Spinal cord (tissue), 10 donors: ENCODE measurements at places on chromosomes 1 and 21. TPM values are rescaled to one million over a fixed set of nuclear protein-coding genes. Genes with fewer than 3 reads are reported as not detected.

Gene C1orf94
- total RNA-seq = 0.40 TPM

Gene LHX4
- total RNA-seq = 0.39 TPM

Gene OVAAL
- not detected for total RNA-seq

Gene OR2L5
- total RNA-seq = 0.17 TPM

Gene PLPPR4
- 70.7 TPM for total RNA-seq

Gene PTGFR
- 28.9 TPM for total RNA-seq

Gene EYA3
- total RNA-seq = 14.3 TPM

Gene DTL
- 12.1 TPM for total RNA-seq

Gene PRRX1
- total RNA-seq = 61.3 TPM

Gene IL19
- total RNA-seq = not detected

Gene PTPRU
- 43.6 TPM for total RNA-seq

GRCh38 chr1:74583397-74583796, 71.0 kb upstream of the LRRC53 start:
- H3K27ac ChIP-seq = no peak overlapping the region
- no peak overlapping the region for H3K4me3 ChIP-seq
- H3K4me1 ChIP-seq = no peaks in the 10 kb centered on the region
- DNase-seq = no peak
- H3K27me3 ChIP-seq = no peaks in the 10 kb centered on the region

DNA sequence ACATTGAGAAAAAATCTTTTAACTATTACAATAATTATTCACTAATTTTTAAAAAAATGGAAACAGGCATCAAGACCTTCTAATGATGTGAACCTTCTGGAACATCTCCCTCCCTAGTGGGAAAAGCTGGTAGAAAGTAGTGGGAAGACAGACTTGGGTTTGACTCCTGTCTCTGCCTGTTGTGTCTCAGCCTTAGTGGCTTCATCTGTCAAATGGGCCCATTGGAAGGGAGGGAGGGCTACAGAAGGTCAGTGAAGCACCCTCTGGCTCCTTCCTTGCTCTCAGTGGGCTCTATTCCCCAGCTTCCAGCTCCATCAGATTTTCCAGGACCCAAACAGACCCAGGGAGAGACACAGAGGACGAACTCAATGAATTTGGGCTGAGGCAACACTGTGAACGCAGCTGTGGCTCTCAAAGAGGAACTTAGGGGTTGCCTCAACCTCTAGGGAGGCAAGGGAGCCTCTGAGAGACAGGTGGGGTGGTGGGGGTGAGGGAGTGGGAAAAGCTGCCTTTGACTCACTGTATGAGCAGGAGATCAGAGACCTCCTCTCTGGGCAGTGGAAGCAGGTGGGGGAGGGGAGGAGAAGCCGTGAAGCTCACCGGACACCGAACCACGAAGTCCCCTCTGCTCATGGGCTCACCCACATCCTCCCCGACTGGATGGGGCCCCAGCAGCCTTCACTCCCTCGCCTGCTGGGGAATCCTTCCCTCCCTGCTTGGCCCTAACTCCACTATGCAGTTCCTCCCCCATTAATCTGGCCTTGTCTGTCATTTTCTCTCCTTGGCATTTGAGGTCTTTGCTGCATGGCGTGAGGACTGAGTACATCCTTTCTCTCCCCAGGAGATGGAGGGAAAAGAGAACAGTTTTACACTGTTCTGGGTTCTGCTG, 4.5 kb downstream of the CNR2 start:
- no peaks in the 10 kb centered on the region for H3K36me3 ChIP-seq
- peaks cover 23% of the 10 kb centered on the region for H3K27me3 ChIP-seq
- no peak overlapping the region for H3K27ac ChIP-seq
- DNase-seq = no peak
- no peaks in the 10 kb centered on the region for H3K4me1 ChIP-seq

- H3K27me3 ChIP-seq = no peaks in the 10 kb centered on the region
- no peak overlapping the region for H3K27ac ChIP-seq
- H3K4me1 ChIP-seq = no peaks in the 10 kb centered on the region
- H3K4me3 ChIP-seq = no peak overlapping the region
- H3K36me3 ChIP-seq = no peaks in the 10 kb centered on the region
Observed at GRCh38 chr1:82319546-82319945, 518.8 kb downstream of the ADGRL2 start.

- peak overlapping the region; percentile 42 for H3K4me3 ChIP-seq
- peak; percentile 86 for DNase-seq
- peaks cover 6% of the 10 kb centered on the region for H3K27me3 ChIP-seq
- H3K4me1 ChIP-seq = peaks cover 3% of the 10 kb centered on the region
- H3K36me3 ChIP-seq = peaks cover 5% of the 10 kb centered on the region
- no peak overlapping the region for H3K27ac ChIP-seq
Observed at GRCh38 chr1:68051475-68051874, 1.0 kb upstream of the DIRAS3 start.

DNA sequence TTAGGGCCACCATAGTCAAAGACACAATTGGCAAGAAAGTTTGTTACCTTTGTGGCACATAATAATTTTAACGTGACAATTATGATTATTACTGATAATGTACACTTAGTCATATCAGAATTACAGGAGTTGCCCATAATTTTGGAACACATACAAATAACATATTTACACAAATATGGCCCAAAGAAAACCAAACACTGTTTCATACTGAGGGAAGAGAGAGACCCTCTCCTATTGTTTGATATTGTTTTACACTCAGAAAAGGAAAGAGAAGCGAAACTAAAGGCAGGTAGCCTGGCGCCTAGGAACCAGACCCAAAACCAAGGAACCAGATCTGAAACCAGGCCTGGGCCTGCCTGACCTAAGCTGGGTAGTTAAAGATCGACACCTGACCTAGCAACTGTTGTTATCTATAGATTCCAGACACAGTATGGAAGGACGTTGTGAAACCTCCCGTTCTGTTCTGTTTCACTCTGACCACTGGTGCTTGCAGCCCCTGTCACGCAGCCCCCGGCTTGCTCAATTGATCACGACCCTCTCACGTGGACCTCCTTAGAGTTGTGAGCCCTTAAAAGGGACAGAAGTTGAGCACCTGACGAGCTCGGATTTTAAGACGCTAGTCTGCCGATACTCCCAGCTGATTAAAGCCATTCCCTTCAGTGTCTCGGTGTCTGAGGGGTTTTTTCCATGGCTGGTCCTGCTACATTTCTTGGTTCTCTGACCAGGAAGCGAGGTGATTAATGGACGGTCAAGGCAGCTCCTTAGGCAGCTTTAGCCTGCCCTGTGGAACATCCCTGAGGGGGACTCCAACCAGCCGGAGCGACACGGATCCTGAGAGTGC, 27.9 kb downstream of the C1orf115 start:
- H3K4me3 ChIP-seq = no peak overlapping the region
- H3K27me3 ChIP-seq = no peaks in the 10 kb centered on the region
- H3K4me1 ChIP-seq = no peaks in the 10 kb centered on the region
- no peak overlapping the region for H3K27ac ChIP-seq
- H3K36me3 ChIP-seq = no peaks in the 10 kb centered on the region
- no peak for DNase-seq

DNA sequence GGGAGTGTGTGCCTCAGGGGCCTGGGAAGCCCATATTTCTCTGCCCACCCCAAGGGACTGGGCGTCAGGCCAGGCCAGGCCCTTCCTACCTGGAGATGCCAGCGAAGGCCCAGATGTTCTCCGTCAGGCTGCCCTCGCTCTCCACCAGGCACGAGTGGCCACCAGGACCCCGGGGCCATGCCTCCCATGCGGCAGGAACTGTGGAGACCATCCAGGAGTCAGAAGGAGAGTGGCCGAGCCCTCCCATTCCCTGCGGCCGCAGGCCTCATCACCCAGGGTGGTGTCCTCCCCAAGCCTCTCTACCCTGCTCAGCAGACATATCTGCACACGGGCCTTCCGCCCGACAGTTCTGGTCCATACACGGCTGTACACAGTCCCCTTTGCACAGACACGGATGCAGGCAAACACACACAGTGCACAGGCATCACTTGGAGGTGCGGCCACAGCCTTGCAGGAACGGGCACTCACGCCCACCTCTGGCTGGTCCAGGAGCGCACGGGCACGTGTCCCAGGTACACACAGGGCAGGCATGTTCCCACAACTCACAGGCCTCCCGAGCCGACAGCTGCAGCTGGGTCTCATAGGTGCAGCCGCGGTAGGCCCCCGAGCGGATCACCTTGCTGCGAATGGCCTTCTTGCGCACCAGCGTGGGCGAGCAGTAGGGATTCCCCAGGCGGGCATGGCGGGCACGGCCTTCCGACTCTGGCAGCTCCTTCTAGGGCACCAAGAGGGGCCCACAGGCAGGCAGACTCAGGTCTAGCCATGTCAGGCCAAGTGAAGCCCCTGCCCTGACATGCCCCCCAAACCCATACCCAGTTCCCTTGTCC, 5.9 kb upstream of the KIF17 start:
- DNase-seq = no peak
- peaks cover 41% of the 10 kb centered on the region for H3K36me3 ChIP-seq
- H3K27me3 ChIP-seq = peaks cover 1% of the 10 kb centered on the region
- H3K27ac ChIP-seq = no peak overlapping the region
- no peak overlapping the region for H3K4me3 ChIP-seq
- H3K4me1 ChIP-seq = no peaks in the 10 kb centered on the region

- no peak overlapping the region for H3K4me3 ChIP-seq
- no peak overlapping the region for H3K27ac ChIP-seq
Observed at GRCh38 chr1:45938029-45938428, 134.6 kb downstream of the MAST2 start.

DNA sequence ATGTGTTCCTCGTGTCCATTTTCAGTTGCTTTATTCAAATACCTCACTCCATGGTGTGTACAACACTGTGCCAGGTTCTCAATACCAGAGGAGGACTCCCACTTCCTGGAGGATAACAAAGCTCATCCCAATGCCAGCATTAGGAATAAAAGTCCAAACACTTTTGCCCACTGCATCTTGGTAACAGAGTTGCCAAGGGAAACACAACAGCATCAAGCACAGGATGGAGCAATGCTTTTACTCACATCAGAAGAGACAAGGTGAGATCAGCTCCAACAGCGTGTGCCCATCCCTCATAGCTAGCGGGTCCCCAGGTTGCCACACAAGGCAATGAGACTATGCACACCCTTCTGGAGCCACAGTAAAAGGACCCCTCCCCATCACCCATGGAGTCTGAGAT, 2.9 kb downstream of the KRTAP20-4 start:
- DNase-seq = no peak
- H3K4me1 ChIP-seq = no peaks in the 10 kb centered on the region
- H3K4me3 ChIP-seq = no peak overlapping the region
- H3K27me3 ChIP-seq = no peaks in the 10 kb centered on the region
- H3K27ac ChIP-seq = no peak overlapping the region
- no peaks in the 10 kb centered on the region for H3K36me3 ChIP-seq

DNA sequence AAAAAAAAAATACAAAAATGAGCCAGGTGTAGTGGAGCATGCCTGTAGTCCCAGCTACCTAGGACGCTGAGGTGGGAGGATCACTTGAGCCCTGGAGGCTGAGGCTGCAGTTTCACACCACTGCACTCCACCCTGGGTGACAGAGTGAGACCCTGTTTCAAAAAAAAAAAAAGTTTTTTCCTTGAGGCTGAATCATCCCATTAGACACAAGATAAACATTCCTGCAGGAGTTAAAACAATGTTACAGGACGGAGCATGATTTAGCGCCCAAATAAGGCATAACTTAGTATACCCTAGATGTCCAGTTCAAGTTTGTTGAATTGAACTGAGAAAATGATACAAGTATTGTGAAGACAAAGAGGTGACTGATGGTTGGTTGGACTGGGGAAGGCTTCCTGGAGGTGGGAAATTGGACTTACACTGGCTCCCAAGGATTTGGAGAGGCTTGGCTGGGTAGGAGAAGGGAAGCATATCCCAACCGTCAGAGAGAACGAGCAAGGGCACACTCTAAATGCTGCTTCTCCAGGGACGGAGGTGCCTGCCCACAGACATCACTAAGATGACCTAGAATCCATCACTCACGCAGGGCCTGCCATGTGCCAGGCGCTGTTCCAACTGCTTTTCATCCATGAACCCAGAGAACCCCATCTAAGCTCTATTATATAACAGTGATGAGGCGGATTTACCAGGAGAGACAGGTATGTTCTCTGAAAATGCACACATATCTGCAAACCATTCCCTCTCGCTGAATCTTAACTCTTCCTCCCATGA, 610.6 kb downstream of the KIF26B start:
- H3K4me1 ChIP-seq = peaks cover 5% of the 10 kb centered on the region
- no peaks in the 10 kb centered on the region for H3K27me3 ChIP-seq
- no peak overlapping the region for H3K27ac ChIP-seq
- peaks cover 2% of the 10 kb centered on the region for H3K36me3 ChIP-seq
- no peak for DNase-seq

GRCh38 chr1:166900987-166901386, 24.9 kb upstream of the TADA1 start:
- no peak overlapping the region for H3K4me3 ChIP-seq
- DNase-seq = peak; percentile 21
- no peaks in the 10 kb centered on the region for H3K27me3 ChIP-seq
- H3K4me1 ChIP-seq = no peaks in the 10 kb centered on the region
- H3K36me3 ChIP-seq = no peaks in the 10 kb centered on the region
- no peak overlapping the region for H3K27ac ChIP-seq

DNA sequence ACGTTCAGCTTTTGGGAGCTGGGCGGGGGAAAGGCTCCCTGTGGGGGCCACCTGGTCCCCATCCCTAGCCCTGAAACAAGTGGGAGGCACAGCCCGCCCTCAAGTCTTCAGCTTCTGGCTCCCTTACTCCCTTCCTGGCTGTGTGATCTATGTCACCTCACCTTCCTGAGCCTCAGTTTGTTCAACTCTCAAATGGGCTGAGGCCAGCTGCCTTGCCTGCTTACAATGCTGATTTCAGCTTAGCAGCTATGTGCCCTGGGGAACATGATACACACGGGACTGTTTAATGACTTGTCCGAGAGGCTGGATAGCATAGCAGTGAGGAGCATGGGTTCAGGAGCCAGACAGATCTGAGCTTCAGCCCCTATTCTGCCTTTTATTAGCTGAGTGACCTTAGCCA, 19.3 kb downstream of the GRHL3 start:
- no peaks in the 10 kb centered on the region for H3K27me3 ChIP-seq
- no peak overlapping the region for H3K27ac ChIP-seq
- peaks cover 28% of the 10 kb centered on the region for H3K36me3 ChIP-seq
- H3K4me1 ChIP-seq = peaks cover 29% of the 10 kb centered on the region
- no peak for DNase-seq

GRCh38 chr1:169312084-169312954, 55.3 kb downstream of the NME7 start:
- no peak for DNase-seq
- no peaks in the 10 kb centered on the region for H3K27me3 ChIP-seq
- H3K4me3 ChIP-seq = no peak overlapping the region
- no peaks in the 10 kb centered on the region for H3K36me3 ChIP-seq

DNA sequence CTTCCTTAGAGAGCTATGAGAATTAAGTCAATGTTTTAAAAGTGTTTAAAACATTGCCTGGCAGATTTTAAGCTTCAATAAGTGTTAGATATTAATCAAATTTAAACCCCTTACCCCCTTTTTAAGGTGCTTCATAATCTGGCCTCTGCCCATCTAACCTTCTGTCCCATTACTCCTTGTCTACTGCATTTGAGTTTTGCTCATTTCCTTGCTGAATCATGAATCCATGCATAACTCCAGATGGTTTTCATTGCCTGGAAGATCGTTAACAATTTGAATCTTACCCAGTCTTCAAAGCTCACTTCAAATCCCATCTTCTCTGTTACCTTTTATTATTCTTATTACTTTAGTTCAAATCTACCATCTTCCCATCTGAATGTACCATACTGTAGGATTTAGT, 4.6 kb downstream of the HJV start:
- H3K36me3 ChIP-seq = no peaks in the 10 kb centered on the region
- H3K4me1 ChIP-seq = peaks cover 9% of the 10 kb centered on the region
- H3K4me3 ChIP-seq = no peak overlapping the region
- no peak for DNase-seq
- H3K27me3 ChIP-seq = peaks cover 39% of the 10 kb centered on the region
